ENCODE measurements at places on chromosomes 1 and 21.

DNA sequence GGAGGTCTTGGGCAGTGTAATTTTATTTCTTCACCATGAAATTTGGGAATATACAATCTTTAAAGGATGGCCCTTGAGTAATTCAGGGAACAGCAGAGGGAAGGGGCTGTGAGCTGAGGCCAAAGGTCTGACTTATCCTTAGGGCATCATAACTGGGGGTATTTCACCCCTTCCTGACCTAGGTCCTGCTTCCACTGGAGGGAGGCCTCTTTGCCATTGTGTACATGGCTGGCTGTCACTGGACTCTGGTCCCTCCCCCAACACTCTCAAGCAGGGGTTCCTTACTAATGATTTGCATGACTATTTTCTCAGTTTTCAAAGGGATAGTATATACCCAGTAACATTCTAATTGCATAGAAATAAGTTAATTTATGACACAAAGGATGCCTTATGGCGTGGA, 7.2 kb upstream of the PSRC1 start:
- DNase-seq: no peak

GRCh38 chr21:45994086-45994661, 12.6 kb downstream of the COL6A1 start:
- DNase-seq: no peak

DNA sequence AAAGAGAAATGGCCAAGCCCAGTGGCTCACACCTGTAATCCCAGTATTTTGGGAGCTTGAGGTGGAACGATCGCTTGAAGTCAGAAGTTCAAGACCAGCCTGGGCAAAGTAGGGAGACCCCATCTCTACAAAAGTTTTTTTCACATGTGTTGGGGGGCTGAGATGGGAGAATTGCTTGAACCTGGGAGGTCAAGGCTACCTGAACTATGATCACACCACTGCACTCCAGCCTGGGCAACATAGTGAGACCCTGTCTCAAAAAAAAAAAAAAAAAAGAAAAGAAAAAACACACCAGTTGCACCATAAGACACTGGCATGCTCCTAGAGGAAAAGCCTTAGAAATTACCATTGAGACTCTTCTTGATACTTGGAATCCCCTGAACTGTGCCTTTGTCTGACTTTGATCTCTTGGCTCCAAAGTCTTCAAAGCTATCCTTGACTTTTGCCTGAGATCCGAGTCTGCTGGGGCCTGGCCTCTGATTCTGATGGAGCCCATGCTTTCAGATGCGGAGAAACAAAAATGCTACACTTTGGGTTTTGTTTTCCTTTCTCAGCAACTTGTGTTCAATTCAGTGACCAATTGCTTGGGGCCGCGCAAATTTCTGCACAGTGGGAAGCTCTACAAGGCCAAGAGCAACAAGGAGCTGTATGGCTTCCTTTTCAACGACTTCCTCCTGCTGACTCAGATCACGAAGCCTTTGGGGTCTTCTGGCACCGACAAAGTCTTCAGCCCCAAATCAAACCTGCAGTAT, 33.7 kb downstream of the ATP5PO start:
- no peak for DNase-seq

DNA sequence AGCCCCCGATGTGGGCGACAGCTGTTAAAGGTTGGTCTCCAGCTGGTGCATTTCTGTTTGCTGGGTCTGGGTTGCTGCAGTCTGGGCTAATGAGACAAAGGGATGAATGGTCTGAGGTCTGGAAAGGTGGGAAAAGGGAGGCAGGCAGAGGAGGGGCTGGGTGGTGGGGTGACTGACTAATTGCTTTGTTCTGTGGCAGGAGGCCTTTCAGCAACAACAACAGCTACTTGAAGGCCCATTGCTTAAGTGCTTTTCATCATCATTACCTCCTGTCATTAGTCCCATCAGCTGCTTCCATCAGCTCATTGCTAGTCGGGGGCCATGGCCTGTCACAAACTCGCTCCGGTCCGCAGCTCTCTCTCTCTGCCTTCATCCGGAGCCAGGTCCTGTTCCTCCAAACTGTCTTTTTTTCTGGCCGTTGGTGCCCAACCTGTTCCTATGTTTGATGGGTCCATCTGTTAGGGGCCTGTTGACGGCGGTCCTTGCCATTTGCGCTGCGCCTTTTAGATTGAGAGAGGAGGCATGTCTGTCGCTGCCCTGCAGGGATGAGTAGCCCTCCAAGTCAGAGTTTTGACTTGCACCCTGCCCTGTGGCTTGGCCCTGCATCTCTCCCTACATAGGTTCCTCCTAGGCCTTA, 105.6 kb upstream of the PLXNA2 start:
- DNase-seq: peak; percentile 71

DNA sequence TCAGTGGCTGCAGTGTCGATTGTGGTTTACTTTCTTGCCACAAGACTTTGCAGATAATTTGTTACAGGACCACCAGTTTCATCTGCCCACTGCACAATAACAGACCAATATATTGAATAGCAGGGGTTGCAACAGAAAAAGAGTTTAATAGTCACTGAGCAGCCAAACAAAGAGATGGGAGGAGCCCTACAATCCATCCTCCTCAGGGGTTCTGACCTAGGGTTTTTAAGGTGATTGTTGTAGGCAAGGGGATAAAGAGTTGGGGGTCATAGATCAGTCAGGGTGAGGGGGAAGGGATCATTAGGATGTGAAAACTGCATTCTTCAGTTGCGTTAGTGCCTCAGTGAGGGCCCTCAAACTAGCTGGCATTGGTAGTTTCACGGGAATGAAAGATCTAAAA, 110.7 kb upstream of the OLFM3 start:
- no peak for DNase-seq

GRCh38 chr1:4837752-4838151, 183.3 kb downstream of the AJAP1 start:
- DNase-seq: no peak

All from NCI-H2171 treated with DMSO at 0.1 percent for 48 hours (cell line).